ENCODE measurements at places on chromosomes 12 and 14.

DNA sequence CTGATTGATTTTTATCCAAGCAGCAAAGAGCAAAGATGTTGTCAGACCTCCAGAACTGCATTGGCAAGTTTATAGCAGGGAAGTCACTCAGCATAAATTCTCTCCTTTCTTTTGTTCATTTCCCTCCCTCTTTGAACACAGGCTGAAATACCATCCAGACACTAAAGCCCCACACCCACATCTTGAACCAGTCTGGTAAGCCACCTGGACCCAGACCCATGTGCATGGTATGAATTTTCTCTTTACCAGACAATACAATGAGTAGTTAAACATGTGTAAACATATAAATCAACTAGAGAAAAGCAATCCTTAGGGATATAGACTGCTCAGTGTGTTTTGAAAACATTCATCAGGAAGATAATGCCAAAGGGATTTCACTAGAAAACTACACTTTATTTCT lies 488.3 kb upstream of the FLRT2 start:
- DNase-seq, result no peak

DNA sequence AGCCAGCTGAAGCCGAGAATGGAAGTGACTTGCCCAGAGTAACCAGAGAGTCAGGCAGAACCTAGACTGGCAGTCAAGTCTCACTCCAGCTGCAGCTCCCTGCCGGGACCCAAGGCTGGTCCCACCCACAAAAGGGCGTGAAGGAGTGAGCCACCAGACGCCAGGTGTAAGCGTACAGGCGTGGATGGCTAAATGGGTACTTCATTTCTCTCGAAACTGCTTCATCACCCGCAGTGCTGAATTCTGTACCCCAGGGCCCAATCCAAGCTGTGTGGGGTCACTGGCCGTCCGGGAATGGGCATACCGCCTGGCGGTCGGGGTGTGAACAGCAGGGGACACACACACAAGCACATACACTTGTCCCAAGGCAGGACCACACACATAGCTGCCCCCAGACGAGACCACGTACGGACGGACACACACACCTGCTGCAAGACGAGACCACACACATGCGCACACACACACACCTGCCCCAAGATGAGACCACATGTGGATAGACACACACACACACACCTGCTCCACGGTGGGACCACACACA lies 34.8 kb downstream of the DEGS2 start:
- no peak for DNase-seq

GRCh38 chr12:109879351-109880042 lies 844 bp downstream of the GLTP start:
- DNase-seq, result no peak

DNA sequence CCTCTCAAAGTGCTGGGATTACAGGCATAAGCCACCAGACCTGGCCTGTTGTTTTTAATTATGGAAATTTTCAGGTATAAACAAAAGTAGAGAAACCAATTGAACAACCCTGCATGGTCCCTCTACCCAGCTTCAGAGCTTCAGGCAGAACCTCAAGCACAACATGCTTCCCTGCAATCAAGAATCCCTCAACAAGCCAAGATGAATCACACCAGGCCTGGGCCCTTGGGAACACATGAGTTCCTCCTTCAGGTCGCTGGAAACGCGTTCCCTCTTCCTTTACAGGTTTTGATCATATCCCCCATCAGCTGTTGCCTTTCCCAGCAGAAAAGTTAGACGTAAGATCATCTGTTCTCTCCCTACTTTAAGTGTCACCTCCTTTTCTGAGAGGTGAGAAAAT lies 20.5 kb upstream of the CORO1C start:
- no peak for DNase-seq

GRCh38 chr14:35133542-35134328 lies 11.4 kb downstream of the PRORP start:
- no peak for DNase-seq

DNA sequence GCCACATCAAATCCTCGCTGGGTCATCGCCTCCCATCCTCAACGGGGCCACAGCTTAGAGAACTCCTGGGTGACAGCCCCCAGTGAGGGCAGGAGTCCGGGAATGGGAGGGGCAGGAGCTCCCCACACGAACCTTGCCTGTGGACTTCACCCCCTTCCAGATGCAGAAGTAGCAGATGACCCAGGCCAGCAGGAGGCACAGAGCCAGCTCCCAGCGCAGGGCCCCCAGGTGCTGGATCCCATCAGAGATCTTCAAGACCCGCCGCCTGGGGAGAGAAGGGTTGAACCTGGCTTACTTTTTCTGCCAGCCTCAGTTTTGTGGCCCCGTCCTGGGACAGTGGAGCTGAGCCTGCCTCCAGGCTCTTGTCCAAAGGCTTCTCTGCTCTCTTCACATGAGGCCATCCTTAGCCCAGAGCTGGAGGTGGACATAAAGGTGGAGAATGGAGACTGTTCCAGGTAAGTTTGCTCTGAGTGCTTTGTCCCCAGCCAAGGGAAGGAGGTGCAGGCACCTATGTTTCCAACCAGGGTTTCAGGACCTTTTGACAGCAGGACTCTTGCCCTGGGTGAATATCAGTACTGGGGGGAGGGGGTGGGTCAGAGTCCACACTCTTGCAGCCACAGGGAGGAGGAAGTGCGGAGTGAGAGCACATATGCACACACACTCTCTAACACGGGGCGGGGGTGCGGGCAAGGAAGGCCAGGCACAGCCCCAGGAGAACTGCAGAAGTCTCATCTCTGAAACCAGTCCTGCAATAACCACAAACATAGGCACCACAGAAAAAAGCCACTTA lies 23.3 kb upstream of the SLC6A12 start:
- DNase-seq, result no peak

- no peak for DNase-seq
Measured at GRCh38 chr14:22296088-22296487, 292.9 kb downstream of the DAD1 start.

DNA sequence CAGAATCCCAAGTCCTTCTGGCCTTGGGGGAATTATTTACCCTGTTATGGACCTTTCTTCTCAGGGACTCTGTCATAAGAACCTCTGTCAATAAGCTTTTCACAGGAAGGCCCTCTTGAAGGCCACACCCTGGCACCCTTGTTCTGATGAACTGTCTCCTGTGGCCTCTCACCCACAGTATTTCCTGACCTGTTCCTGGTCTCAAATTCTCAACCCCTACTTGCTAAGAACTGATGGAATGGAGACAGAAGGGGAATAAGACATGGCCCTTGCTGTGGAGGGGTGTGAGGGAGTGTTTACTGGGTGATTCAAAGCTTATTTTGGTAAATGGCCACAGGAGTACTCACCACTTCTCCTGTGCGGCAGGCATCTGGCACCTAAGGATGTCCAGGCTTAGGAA lies 1082.9 kb downstream of the BCL11B start:
- DNase-seq, result no peak

GRCh38 chr12:988646-989045 lies 2.4 kb upstream of the ERC1 start:
- no peak for DNase-seq

- DNase-seq, result no peak
Measured at GRCh38 chr14:98404811-98405210, 867.2 kb downstream of the BCL11B start.

- DNase-seq, result no peak
Measured at GRCh38 chr12:104752881-104753280, 205.2 kb downstream of the SLC41A2 start.

- DNase-seq, result no peak
Measured at GRCh38 chr14:70189456-70190077, 816 bp upstream of the SLC8A3 start.

GRCh38 chr12:124433147-124433874 lies 134.1 kb downstream of the NCOR2 start:
- no peak for DNase-seq

- no peak for DNase-seq
Measured at GRCh38 chr12:45357539-45358417, 141.9 kb downstream of the ANO6 start.

DNA sequence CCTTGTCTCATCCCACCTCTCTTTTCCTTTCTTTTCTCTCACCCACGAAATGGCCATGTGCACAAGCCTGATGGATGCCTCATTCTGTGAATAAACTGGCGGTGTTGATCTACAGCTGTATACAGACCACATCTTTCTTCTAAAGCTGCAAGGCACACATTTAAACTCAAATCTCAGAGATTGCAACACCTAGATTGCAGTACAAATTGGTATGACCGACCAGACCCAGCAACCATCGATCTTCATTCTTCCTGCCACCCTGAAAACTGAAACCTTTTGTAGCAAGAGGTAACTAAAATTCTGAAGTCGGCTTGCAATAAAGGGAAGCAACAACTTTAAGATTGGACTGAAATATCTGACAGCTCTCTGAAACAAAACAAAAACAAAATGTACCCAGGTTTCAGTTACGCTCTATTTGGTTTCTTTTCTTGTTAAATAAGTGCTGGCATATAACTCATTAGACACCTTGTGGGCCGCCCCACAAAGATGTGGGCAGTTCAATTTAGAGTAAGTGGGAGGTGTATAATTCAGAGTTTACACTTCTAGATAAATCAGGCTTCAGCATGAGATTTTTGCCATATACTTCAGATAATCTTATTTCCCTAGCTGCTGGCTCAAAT lies 390.0 kb upstream of the NOVA1 start:
- no peak for DNase-seq

DNA sequence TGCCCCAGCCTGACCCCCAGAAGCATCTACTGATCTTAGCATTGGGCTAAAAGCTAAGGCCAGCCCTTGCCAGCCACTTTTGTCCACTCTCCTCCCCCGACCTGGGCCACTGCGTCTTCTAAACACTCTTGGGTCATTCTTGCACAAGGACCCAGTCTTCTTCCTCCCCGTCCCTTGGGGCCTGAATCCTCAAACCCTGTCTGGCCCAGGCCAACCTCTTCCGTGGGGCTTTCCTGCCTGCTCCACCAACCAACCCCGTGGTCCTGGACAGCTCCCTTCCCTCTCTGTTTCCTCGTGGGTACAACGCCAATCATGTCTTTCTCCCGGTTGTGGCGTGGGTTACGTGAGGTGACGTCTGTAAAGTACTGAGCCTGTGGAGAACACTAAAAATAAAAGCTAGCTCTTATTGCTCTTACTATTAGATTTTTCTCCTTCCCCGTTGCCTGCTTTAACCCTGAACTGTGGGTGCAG lies 21.5 kb downstream of the FAM222A start:
- no peak for DNase-seq

DNA sequence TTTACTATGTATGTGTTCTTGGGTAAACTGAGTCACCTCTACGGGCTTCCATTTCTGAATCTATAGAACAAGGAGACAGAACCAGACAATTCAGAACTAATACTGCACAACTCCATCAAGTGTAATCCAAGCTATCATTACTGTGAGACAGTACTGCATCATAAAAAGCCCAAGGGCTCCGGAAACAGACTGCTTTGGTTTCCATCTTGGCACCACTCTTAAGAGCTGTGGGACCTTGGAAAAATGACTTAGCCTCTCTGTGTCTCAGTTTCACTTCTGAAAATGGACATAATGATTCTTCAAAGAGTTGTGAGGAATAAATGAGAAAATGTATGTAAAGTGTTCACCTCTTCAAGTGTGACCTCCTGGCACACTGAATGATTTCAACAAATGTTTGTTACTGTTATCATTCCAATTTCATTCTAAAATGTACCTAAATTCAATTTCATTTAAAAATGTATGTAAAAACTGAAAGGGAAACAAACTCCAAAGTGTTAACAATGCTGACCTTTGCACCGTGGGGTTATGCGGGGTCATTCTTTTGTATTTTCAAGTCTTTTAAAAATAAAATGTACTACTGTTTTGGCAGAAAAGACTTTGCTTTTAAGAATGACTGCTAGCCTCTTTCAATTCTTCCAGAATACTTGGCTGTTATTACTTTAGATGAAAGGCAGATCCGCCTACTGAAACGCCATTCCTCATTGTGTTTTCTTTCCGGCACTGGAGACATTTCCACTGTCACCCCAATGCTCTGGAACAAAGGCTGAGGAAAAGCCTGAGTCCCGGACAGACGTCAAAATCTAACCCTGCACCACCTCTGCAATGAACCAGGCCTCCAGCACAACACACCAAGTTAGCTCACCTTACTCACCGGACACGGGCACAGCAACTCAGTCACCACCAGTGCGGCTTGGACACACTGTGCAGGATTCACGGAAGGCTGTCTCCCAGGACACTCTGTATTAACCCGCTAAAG lies 62.8 kb downstream of the TMCC3 start:
- DNase-seq, result no peak

- DNase-seq, result no peak
Measured at GRCh38 chr12:100356644-100357223, at the start of gene SLC17A8. Gene SLC17A8, plus strand, starts transcription at chr12:100357074. Its CDS starts 318 bp downstream, at chr12:100357392.

- DNase-seq, result no peak
Measured at GRCh38 chr14:30915596-30915995, 41.2 kb downstream of the COCH start.

- DNase-seq, result no peak
Measured at GRCh38 chr14:53391156-53391555, 238.0 kb upstream of the DDHD1 start.

DNA sequence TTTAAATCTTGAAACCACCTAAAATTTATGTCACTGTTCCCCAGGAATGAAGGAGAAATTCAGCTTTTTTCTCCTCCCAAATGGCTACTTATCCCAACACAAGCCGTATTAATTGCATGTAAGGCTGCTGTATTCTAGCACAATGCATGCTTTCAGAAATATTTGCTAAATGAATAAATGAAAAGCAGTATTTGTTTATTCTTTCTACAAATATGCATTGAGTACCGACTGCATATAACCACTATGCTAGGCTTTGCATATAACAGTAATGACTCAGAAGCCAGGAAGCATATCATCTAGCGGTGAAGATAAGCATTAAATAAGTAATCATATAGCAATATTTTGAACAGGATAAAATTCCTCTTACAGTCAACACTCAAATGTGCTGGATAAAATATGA lies 5.7 kb upstream of the LRR1 start:
- no peak for DNase-seq

DNA sequence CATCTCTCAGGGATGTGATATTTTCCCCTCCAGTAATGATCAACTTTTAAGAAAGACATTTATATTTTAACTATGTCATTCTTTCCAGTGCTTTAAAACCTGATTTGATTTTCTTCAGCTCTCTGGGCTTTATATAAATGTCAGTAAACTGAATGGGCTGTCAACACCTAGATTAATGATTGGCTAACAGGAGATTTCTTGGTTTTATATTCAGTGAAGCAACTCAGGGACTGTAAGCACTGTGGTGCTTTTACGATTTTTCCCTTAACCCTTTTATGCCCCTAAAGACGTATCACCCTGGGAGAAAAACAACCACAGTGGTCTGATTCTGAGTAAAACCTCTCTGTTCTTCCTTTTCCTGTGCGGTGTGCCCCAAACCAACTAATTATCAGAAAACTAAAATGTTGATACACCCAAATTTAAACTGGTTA lies 38.0 kb downstream of the PTGER2 start:
- DNase-seq, result peak; percentile 17

- no peak for DNase-seq
Measured at GRCh38 chr12:52130711-52131110, 51.2 kb downstream of the SMIM41 start.

GRCh38 chr14:63972323-63972932 lies 119.6 kb downstream of the SYNE2 start:
- DNase-seq, result no peak

GRCh38 chr12:111270774-111271173 lies 98.1 kb downstream of the PHETA1 start:
- DNase-seq, result no peak
